ENCODE measurements at places on chromosomes 7 and 10.

- DNase-seq: no peak
Measured at GRCh38 chr10:30029872-30030256, 29.5 kb downstream of the JCAD start.

- DNase-seq: no peak
Measured at GRCh38 chr10:112807013-112807412, 143.0 kb upstream of the TCF7L2 start.

DNA sequence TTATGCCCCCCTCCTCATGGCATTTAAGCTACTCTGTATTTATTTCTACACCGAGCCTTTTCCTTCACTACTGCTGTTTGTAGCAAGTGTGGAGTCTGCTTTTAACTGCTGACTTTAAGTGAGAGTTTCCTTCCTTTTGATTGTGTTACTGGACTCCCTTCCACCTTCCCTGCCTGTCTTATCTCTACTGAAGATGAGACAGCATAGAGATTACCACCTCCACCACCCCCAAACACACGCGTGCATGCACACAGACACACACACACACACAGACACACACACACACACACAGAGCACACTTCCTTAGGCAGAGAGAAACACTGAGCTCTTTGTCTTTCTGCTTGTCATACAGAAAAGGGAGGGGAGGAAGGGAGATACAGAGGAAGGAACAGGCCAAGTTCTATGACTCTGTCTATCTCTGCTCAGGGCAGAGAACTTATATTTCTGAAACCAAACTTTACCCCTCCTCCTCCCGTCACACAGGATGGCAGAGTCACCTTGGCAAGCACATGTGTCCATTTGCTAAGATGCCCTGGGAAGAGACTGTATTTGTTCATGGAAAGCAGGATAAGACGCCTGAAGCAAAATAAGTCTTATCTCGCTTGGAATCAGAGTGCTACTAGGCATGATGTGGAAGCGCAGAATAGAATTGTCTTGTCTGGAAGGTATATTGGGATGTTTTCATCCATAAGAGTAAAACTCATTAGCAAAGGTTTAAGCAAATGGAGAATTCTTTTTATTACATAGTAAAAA lies 81.8 kb upstream of the CAV2 start:
- no peak for DNase-seq

DNA sequence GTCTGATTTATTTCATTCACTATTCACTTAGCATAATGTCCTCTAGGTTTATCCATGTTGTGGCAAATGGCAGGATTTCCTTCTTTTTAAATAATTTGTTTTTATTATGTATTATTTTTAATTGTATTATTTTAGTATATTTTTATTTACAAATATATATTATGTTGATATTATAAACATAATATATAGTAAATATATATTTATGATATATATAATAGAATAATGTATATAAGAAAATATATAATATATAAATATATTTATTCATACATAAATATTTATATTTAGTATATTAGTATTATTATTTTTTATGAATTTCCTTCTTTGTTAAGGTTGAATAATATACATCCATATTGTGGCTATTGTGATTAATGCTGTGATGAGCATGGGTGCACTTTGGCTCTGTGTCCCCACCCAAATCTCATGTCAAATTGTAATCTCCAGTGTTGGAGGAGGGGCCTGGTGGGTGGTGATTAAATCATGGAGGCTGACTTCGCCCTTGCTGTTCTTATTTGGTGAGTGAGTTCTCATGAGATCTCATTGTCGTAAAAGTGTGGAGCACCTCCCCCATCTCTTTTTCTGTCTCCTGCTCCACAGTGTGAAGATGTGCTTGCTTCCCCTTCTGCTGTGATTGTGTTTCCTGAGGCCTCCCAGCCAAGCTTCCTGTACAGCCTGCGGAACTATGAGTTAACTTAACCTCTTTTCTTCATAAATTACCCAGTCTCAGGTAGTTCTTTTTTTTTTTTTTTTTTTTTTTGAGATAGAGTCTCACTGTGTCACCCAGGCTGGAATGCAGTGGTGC lies 52.3 kb upstream of the CYP2C18 start:
- no peak for DNase-seq

DNA sequence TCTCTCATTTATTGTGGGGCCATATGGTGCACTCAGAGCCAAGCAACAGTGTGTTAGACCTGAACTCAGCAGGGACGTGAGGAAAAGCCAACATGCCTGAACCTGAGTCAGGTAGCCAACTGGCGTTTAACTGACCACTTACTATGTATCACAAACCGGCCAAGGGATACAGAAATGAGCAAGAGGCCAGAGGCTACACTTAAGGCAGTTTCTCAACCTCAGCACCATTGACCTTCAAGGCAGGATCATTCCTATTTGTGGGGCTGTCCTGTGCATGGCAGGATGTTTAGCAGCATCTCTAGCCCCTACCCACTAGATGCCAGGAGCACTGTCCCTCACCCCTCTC lies 103.5 kb upstream of the NANOS1 start:
- DNase-seq: no peak

GRCh38 chr7:156059369-156059768 lies 247.1 kb upstream of the SHH start:
- no peak for DNase-seq

- DNase-seq: no peak
Measured at GRCh38 chr10:8794860-8795259, 740.4 kb downstream of the GATA3 start.

- no peak for DNase-seq
Measured at GRCh38 chr10:14820010-14820774, 17.6 kb downstream of the CDNF start.

- DNase-seq: no peak
Measured at GRCh38 chr7:130998993-130999602, 265.1 kb upstream of the KLF14 start.

- DNase-seq: no peak
Measured at GRCh38 chr10:50322077-50322476, 70.8 kb upstream of the ASAH2 start.

GRCh38 chr10:45374350-45375052 lies 485 bp downstream of the ALOX5 start:
- DNase-seq: no peak

DNA sequence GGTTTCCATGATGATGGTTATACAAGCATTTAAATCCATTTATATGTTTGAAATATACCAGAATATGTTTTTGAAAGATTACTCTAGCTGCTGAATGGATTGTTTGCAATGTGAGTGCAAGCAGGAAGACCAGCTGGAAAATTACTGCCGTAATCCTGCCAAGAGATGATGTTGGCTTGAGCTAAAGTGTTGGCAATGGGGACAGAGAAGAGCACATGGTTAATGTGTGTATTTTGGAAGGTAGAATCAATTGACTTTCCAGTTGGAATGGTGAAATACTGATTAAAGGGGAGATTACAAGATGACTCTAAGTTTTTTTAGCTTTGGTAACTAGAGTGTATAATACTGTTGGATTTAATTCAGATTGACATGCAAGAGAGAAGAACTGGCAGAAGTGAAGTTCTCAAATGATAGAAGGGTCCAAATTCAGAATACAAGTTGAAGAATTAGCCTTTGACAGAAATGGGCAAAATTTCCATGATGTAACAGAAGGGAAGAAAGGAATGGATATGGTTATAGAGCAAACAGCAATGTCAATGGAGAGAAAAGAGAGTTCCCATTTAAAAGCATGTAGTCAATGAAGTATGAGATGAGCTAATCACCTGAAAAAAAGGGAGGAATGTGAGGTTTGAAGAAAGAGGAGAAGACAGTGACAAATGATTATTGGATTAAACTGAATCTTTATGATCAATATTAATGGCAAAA lies 422.0 kb downstream of the CDC14C start:
- DNase-seq: no peak

All from stimulated activated CD8-positive, alpha-beta memory T cell treated with anti-CD3 and anti-CD28 coated beads, Interleukin-15, amount 100 ng/mL, for 4 hours (primary cell).